Mesangial cell (primary cell): ENCODE measurements at places on chromosomes 2 and 18. TPM values are rescaled to one million over a fixed set of nuclear protein-coding genes. Genes with fewer than 3 reads are reported as not detected.

Gene RAB6C
- not detected in 2 replicates for total RNA-seq

Gene SLC5A7
- total RNA-seq: not detected in 2 replicates

Gene RUFY4
- total RNA-seq: not detected in 2 replicates

Gene TUBB6
- total RNA-seq: 570 and 1,134 TPM in 2 replicates

Gene HDHD2
- 9.1 and 11.9 TPM in 2 replicates for total RNA-seq

Gene CAVIN2
- total RNA-seq: 2.3 and 3.0 TPM in 2 replicates

Gene ALPP
- not detected in 2 replicates for total RNA-seq

Gene EIF4E2
- 59.1 and 85.1 TPM in 2 replicates for total RNA-seq
